Fibroblast of skin of left biceps (primary cell): ENCODE measurements at places on chromosomes 5 and 9.

- DNase-seq: no peak
Observed at GRCh38 chr9:113591899-113592625, 128.5 kb downstream of the RGS3 start.

- no peak for DNase-seq
Observed at GRCh38 chr9:132931178-132931735, 13.2 kb downstream of the TSC1 start.

DNA sequence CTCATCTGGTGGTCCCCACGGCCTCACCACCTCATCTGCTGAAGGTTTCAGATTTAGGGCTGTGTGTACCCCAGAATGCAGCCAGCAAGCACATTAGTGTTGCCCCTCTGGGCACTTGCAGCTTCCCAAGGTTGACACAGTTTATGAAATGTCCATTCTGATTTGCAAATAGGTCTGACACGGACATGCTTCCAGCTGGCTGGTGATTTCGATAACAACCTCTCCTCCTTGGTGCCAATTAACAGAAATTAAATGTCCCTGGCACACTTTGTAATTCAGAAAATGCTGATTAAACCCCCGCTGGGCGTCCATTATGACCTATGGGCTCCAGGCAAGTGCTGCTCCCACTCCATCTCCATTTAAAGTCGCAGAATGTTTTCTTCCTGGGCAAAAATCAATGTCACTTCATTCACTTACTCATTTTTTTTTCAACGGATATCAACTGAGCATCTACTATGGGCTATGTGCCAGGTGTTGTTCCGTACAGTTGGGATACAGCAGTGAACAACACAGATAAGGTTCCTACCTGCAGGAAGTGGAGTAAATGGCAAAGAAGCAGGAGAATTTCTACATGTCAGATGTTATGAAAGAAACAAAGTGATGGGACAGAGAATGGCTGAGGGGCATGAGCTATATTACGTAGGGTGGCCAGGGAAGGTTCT lies 32.0 kb downstream of the PLAC8L1 start:
- no peak for DNase-seq

GRCh38 chr9:101354143-101354764 lies 30.6 kb downstream of the BAAT start:
- DNase-seq: no peak

- no peak for DNase-seq
Observed at GRCh38 chr5:155616779-155617392, 603.3 kb downstream of the KIF4B start.

GRCh38 chr9:110111868-110112267 lies 96.1 kb downstream of the C9orf152 start:
- no peak for DNase-seq

DNA sequence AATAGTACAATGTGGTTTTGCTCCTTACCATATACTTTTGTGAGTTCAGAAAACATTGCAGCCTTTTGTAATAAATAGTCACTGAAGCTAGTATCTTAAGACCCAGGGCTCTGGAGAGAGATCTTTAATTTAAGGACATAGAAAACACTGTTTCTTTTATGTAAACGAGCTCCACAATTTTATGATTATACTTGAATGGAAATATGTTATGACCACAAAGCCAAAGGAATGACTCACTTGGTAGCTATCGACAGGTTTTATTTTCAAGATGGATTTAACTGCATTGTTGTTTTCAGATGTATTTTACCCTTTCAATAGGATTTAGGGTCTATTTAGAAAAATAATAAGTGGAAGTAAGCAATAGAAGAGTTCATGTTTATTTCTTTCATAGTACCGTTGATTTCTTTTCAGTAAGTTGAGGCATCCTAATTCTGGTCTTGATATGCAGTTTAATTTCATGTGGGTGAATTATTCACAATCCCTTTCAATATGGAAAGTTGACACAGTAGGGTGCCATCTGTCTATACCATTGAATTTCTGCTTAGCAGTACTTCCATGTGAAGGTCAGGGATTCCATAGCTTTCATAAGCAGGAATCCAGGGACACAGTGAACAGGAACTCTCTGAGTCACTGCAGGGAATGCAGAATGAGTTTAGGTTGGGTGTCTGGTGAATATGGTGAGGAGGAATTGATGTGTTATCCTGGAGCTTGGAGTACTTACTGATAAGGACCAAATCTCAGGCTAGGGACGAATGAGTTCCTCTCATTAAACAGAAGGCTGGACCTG lies 157.6 kb downstream of the CD180 start:
- DNase-seq: no peak

GRCh38 chr5:97094579-97095317 lies 47.7 kb downstream of the LIX1 start:
- no peak for DNase-seq

GRCh38 chr9:9498846-9499245 lies 1114.0 kb downstream of the PTPRD start:
- DNase-seq: no peak

- DNase-seq: no peak
Observed at GRCh38 chr5:64979531-64979930, 210.8 kb downstream of the CWC27 start.

DNA sequence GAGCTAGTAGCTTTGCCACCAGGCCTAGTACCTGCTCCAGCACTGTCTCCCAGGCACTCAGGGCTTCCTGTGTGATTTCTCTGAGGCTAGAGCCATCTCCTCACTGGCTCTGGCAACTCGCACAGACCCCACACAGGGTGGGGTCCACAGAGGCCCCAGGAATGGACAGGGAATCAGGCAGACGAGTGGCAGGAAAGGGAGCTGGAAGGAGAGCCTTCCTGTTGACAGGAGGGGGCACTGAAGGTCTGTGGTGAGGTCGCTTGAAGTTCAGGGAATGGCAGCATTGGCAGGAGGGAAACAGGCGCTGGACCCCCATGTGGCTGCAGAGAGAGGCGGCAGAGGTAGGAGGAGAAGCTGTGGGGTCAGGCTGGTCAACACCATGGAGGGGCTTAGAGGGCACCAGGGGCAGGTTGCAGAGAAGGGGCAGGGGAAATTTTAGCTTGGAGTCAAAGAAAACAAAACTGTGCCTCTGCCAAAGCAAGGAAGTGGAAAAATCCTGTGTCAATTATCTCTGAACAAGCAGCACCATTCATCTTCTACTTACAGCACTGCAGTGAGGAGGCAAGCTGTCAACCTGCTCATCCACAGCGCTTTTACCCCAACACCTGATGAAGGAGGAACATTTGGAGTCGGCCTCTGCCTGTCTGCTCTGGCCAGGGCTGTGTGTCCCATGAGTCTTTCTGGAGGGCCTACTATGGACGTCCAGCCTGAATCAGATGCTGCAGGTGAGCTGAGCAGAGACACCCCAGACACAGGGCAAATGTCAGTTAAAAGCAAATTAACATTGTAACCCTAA lies 270.2 kb downstream of the FSTL4 start:
- no peak for DNase-seq

DNA sequence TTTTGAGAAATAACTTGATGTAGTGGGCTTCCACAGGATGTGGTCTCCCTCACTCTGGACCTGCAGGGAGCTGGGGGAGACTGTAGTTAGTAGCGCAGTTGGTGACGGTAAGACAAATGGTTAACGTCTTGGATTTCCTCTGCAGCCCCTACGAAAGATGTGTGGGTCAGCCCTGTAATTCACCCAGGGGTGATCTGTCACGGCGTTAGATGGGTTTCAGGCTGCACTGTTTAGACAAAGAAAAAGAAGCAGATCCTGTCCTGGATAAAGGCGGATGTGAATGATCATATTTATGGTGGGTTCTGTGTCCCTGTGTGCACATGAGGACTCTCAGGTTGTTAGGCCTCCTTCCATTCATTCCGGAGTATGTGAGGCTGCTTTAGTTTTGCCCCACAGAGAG lies 142.0 kb upstream of the SLC28A3 start:
- no peak for DNase-seq

GRCh38 chr5:148384380-148384737 lies 601 bp downstream of the FBXO38 start:
- DNase-seq: no peak

DNA sequence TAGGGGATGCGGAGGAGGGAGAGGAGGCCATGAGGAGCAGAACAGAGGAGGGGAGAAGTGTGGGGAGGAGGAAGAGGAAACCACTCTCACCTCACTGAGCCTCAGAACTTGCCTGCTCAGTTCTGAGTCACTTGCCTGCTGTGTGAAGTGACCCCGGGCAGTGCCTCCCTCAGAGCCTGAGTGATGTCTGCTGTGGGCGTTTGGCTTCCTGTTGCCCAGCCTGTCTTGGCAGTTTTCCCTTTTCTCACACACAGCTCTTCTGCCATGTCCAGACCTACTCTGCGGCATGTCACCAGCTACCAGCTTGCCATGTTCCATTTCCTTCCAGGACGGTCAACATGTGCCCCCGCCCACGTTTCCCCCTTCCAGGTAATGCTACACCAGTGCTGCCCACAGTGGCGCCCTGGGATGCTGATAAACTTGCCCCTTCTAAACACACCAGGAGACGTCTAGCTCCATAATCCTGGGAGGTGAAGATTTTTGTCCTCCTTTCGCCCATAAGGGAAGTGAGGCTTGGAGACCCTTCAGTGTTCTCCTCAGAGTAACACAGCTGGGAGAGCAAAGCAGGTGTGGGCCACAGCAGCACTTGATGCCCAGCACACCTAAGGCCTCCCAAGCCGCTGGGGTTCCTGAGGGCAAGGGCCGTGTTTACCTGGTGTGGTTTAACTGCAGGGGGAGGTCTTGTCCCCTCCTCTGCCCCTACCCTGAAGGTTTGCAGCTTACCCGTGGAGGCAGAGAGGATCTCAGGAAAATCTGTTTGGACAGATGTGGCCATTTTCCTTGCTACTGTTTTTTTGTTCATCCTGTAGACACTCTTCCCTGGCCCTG lies 63.8 kb upstream of the RNF130 start:
- no peak for DNase-seq

GRCh38 chr9:134403682-134404301 lies 77.5 kb downstream of the RXRA start:
- peak; percentile 60 for DNase-seq

DNA sequence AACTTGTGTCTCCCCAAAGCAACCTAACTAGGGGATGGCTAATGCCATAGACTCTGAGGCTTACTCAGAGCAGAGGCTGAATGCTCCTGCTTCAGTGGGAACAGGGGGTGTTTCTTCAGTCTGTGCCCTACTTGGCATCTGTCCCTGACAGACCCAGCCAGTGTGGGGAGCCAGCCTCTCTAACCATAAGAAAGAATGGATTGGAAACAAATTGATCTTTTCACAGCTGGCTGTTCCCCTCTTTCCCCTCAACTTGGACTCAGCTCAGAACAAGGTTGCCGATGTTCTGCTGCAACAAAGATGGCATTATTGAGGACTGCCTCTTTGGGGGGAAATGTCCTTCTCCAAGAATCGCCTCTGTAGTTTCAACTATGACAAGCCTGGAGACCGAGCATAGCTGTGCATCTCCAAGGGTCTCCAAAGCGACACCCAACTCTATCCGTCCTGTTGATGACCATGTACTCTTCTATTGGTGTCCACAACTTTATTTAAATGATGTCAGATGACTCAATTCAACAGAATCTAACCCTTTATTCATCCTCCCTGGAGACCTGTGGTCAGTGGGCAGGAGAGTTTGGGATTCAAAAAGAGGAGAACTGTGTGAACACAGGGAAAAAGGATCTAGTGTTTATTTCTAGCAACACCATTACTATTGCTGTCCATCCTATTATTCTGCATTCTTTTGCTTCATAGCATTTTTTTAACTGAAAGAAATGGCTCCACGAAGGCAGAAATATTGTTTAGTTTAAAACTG lies 24.7 kb upstream of the TNC start:
- DNase-seq: no peak
